ENCODE measurements at places on chromosomes 6 and 20.
A peak's percentile ranks its signal among the peaks of the same experiment; 100 is the strongest.

DNA sequence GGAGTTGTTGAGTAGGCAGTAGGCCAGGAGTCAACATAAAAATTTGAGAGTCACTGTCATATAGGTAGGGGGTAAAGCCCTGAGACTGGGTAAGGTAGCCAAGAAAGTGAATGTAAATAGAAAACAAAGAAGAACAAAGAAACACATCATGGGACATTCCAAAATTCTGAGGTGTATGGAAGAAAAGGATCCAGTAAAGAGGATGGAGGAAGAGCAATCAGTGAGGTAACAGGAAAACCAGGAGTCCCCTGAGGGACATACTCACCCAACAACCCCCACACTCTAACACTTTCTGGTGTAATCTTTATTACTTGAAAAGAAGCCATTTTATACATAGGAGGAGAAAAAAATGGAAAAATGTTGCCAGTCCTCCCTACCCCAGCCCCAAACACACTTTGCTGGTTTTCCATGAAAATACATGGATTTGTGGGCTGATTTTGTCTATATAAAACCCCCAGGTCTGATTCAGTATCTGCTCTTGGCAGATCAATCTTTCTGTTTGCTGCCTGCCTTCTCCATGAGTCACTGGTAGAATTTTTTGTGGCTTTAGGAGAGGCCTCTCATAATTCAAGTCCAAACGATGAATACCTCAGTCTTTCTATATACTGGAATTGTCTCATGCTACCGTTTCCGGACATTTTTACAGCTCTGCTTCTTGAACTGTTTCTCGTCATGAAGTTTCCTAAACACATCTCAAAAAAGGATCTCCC lies 271.4 kb upstream of the MAN1A1 start:
- no peak for DNase-seq

DNA sequence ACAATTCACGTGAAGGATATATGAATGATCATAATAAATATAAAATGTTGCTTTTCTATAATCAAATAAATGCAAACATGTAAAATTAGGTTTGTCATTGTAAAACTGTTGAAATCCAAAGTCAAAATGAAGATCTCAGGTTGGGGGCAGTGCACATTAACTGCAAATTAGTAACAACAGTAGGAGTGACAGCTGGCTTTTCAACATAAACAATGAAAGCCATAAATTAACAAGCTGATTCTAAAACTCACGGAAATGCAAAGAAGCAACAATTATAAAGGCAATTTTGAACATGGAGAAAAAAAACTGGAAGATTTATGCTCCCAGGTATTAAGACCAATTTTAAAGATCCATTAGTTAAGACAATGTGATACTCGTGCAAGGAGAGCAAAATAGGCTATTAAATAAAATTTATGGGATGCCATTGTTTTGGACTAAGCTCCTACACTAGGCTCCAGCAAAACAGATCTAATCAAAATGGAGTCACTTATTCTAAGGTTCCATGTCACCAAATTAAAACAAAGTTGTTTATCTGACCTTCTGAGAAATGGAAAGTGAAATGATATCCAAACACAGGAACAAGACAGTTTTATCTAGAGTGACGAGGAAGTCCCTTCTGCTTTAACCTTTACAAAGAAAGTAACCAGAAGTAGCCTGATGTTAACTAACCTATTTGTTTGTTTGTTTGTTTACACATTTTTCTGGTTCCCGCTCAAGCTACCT lies 770.8 kb downstream of the EPHA7 start:
- DNase-seq: no peak

DNA sequence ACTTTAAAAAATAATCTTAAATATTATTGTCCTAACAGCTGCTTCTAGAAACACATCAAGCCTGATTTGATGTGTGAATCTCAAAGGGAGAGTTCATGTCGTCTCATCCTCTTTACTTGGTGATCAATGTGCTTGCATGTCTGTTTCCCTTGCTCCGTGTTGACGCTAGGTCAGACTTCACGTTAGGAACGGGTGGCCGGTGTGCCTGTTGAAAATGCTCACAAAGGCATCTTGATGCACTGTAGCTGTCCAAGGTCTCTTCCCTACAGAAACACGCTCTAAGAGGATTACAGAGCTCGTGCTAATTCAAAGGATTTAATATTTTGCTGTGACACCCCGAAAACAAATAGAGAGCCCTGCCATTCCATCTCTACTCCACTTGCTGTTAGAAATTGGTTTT lies 84.6 kb downstream of the ID4 start:
- DNase-seq: no peak

- DNase-seq: peak; percentile 35
Measured at GRCh38 chr6:166959911-166960608, 3.7 kb upstream of the RNASET2 start.

DNA sequence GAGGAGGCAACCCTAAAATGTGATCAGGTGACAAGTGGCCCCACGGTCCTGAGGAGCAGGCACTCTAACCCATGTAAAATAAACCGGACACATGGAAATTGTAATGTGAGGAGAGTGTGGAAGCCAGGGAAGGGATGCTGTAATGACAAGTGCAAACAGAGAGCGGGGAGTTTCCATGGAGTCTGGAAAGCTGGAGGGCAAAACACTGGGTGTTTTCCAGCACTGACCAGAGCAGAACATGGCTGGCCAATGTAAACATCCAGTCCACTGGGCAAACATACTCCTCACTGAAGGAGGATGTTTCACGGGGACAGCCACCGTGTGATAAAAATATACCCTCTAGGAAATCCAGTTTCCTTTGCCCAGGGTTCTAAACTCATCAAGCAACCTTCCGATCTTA lies 219.0 kb upstream of the JARID2 start:
- no peak for DNase-seq

- no peak for DNase-seq
Measured at GRCh38 chr20:30485331-30486102, 771.9 kb upstream of the DEFB115 start.

- DNase-seq: peak; percentile 4
Measured at GRCh38 chr6:62775427-62776022, 435.7 kb upstream of the FKBP1C start.

GRCh38 chr6:56706981-56707726 lies 64.5 kb upstream of the DST start:
- DNase-seq: no peak

All from MV-4-11 (cell line).